Tibial nerve (tissue), 4 donors: ENCODE measurements at places on chromosomes 11 and 22.

DNA sequence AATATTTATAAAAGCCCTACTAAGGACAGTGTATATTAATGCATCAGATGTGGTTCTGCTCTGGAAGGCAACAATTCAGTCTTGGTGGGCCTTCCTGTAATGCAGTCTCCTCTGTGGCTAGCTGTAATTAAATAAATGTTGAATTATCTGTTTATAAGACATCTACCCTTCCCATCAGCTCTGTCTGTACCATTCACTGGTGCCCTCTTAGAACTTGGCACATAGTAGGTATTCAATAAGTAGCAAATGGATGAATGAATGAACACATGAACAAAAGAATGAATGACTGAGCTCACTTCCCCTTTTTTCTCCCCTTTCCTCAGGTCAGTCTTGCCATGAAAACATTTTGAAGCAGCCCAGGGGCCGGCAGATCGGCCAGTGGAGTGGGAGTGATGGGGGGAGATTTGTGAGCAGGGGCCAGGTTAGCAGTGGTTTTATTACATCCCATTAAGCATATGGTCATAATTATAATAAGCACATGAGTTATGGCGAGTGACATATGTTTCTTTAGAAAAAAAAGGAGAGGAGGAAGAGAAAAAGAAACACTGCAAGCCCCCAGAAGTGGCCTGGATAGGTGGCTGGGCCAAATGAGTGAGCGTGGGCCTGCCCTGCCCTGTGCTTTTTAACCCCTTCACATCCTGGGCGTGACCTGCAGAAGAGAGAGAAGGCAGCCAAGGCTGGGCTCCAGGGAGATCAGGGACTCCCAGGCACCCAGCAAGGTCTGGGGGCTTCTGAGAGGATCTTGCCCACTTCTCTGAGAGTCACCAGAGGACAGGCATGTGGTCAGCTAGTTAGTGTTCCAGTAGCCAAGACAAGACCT, 48.6 kb upstream of the CD82 start:
- no peak for DNase-seq

DNA sequence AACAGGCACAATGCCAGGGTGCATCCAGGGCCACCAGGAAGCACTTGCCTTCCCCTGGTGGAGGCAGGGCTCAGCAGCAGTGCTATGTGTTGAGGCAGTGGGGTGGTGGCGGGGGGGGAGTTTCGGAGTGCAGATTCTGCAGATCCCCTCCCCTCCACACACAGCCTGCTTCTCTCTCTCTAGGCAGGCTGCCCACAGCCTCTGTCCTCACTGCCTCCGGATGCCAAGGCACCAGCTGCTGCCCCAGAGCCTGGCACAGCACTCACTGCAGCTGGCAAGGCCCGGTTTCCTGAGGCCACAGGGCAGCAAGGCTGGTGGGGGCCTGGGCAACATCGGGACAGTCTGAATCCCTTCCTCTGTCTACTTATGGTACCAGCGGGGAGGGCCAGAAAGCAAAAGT, 35.8 kb downstream of the NRXN2 start:
- peak; percentile 31 for DNase-seq

- no peak for DNase-seq
These were observed 163.0 kb downstream of the MN1 start for GRCh38 chr22:27638329-27639233.

- no peak for DNase-seq
These were observed 10.5 kb downstream of the NUCB2 start for GRCh38 chr11:17287058-17287457.

GRCh38 chr11:7332962-7333361, 81.3 kb downstream of the SYT9 start:
- DNase-seq: no peak

GRCh38 chr11:125290263-125290662, 125.7 kb downstream of the PKNOX2 start:
- no peak for DNase-seq

DNA sequence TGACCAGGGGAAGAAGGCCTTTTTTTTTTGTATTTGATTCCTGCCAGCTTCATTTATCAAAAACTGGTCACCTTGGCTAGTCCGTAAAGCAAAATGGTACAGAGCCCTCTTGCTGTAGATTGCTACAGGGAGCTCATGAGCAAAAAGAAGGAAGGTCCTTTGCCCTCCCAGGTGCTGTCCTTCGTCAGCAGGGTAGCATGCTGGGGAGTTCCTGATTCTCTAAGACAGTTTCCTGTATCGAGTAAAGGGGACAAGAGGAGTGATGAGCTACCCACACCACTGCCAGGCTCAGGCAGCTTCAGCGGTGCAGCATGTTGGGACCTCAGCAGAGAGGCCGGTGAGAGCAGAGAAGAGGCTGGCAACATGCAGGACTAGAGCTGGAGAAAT, 67.8 kb upstream of the CSNK2A3 start:
- no peak for DNase-seq

GRCh38 chr22:47613606-47614350, 851.3 kb downstream of the TBC1D22A start:
- DNase-seq: no peak

DNA sequence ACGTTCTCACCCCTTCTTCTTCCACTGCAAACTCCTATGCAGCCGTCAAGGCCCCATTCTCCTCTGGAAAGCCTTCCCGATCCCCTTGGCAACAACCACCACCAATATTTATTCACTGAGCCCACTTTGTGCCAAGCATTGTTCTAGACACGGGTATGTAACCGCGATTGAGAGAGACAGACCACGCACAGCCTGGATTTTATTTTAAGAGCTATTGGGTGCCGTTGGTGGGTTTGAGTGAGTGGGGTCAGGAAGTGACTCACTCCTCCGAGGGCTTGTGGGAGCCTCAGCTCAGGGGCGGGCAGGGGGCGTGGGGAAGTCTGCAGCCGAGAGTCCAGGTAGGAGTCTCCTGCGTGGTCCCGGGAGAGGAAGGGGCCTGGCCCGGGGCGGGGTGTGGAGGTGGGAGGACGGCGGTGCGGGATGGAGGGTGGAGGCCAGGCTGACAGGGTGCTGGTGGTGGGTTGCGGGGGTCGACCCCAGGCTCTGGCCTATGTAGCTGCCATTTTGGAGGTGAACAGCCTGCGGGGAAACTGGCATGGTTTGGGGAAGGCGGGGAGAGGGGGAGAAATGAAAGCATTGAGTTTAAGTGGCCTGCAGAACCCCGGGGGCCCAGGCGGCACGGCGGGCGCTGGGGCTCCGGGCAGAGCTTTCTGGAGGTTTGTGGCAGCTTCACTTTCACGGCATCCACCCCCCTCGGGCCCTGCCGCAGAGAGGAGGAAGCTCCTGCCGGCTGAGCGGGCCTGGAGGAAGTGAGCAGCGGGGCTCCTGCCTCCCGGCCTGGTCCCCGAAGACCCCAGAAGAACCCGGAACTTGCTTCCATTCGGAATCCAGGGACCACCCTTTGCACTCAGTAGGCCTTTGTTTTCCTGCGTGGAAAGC, 547 bp downstream of the PARVG start:
- DNase-seq: no peak

GRCh38 chr11:73239571-73240189, 21.6 kb downstream of the P2RY2 start:
- no peak for DNase-seq

DNA sequence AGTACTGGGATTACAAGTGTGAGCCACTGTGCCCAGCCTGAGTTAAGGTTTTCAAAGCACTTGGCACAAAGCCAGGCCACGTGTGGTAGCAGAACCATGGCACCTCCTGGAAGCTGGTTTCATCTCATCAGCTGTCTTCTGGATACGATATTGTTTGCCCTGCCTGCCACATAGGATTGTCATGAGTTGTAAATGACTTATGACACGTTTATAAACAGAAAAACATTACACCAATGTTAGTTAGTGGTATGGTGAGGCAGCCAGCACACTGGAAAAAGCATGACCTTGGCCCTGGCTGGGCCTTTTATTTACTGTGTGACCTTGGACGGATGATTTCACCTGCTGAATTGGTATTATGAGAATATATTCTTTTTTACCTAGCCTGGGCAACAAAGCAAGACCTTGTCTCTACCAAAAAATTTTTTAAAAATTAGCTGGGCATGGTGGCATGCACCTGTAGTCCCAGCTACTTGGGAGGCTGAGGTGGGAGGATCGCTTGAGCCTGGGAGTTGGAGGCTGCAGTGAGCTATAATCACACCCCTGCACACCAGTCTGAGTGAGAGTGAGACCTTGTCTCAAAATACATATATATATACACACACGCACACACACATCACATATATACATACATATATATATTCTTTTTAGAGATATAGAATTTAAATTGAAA, 24.0 kb upstream of the MYH9 start:
- no peak for DNase-seq

DNA sequence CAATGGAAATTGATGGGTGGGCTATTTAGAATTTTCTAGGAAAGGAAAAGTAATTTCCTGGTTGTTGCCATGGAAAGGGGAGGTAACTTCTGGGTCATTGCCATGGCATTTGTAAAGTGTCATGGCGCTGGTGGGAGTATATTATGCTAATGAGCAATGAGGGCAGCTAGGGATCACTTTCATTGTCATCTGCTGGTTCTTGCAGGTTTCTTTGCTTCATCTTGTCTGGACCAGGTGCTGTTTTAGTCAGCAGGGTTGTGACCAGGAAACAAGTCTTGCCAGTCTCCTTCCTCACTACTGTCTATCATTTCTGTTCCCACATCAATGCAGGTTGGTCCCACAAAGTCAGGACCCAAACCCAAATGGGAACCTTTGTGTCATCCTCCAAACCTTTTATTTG, 237.6 kb upstream of the C11orf87 start:
- DNase-seq: no peak

GRCh38 chr11:75536786-75537641, 11.3 kb upstream of the GDPD5 start:
- DNase-seq: no peak
